ENCODE measurements at places on chromosomes 4 and X. TPM values are rescaled to one million over a fixed set of nuclear protein-coding genes. Genes with fewer than 3 reads are reported as not detected.

DNA sequence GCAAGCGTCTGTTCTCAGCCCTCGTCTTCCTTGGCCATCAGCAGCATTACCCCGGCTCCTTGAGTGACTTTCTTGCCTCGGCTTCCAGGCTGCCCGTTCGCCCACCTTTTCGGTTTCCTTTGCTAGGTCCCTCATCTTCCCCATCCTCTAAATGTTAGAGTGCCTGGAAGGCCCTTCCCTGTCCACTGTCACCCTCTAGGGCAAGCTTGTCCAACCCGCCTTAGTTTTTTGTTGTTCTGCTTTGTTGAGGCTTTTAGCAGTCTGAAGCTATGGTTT lies 62.7 kb downstream of the TBC1D14 start:
- no peak for DNase-seq

- no peak for DNase-seq
Observed at GRCh38 chr4:32133734-32134133, 1413.6 kb downstream of the PCDH7 start.

GRCh38 chrX:11446949-11447348 lies 153.7 kb downstream of the AMELX start:
- no peak for DNase-seq

DNA sequence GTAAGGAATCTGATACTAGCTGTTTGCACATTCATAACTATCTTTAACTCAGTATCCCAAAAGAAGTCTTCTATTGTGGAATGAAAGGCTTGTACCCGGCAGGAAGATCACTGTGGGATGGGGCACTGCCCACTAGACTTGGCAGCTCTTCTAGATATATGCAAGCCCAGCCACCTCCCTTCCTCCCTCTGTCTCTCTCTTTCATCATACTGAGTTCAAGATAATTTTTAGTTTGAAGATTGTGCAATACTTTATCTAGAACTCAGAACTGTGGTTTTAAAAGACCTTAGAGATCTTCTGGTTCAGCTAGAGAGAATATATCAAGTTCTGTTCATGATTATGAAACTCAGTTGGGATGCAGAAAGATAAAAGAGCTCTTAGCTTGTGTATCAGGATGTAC lies 22.5 kb upstream of the GPR34 start:
- no peak for DNase-seq

DNA sequence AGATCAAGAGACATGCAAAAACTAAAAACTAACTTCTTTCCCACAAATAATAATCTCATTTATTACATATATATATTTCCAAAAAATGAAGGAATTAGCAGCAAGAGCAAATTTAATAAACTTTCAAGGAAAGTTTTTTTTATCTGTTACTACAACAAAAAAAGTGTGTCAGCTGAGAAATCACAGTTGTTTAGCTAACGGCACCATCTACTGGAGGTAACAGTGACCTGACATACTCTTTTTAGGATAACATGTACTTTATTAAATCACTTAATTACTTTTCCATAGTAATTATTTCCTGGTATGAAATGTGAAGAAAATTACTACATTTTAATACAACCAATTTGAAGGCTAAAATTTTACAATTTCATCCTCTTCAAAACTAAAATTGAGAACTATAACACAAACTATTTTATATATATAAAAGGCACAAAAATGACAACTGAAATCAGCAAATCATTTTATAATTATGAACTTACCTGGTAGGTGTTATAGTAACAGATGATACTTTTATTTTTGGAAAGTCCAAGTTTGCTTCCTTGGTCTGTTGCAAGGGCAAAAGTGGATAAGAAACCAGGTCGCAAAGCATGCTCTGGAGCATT lies 9.1 kb downstream of the LAMTOR3 start:
- DNase-seq, result no peak

DNA sequence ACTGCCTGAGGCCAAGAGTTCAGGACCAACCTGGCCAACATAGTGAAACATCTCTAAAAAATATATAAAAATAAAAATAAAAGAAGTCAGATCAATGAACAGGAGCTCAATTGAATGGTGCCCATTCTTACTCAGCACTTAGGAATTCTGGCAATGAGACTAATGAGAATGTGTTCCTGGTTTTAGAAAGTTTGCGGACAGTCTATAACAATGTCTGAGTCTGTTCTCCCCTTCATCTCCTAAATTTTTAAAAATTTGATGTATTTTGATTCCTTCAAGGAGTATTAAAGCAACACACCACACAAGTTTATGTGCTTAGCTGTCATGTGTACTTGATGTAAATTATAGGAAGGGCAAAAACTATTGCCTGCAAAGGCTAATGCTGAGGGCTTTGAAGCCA lies 30.6 kb upstream of the KCNIP4 start:
- DNase-seq, result no peak

- no peak for DNase-seq
Observed at GRCh38 chrX:13700380-13700779, 11.5 kb downstream of the RAB9A start.

DNA sequence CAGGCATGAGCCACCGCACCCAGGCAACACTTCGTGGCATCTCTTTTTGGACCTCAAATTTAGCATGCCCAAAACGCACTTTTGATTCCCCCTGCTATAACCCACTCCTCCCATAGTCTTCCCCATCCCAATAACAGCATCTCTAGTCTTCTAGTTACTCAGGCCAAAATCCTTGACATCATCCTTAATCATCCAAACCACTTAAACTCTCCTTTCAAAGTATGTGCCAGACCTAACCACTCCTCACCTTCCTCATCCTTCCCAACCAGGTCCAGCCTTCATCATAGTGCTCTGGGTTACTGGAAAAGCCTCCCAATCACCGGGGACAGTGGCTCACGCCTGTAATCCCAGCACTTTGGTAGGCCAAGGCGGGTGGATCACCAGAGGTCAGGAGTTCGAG lies 41.9 kb downstream of the AFAP1 start:
- DNase-seq, result no peak

DNA sequence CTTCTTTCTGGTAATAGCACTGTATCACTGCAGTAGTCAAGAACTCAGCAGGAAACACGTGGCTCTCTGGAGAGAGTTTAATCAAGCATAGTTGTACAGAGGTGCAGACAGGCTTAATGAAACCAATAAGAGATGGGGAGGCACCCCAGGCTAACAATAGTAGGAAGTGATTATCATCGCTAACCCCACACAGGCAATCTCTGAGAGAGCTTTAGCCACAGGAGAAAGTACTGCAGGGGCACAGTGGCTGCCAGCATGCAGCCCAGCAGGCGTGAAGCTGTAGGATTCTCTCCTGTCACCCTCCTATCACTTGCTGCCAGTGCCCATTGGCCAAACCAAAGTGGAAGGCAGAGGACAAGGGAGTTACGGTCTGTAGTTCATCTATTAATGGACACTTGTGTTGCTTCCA lies 450.0 kb upstream of the RASGEF1B start:
- DNase-seq, result no peak

DNA sequence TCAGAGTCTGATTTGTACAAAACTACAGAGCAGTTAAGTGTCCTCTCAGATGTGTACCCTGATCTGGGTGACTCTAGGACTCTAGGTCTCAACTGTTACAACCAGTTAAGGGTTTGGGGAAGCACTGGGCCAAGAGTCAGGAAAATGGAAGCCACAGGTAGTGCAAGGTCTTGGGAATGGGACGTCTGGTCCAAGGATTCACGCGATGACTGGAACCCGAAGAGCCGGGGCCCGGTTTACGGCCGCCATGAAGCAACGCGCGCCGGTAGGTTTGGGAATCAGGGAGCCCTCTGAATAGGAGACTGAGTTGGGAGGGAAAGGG lies 321 bp upstream of the HPRT1 start:
- DNase-seq, result no peak

DNA sequence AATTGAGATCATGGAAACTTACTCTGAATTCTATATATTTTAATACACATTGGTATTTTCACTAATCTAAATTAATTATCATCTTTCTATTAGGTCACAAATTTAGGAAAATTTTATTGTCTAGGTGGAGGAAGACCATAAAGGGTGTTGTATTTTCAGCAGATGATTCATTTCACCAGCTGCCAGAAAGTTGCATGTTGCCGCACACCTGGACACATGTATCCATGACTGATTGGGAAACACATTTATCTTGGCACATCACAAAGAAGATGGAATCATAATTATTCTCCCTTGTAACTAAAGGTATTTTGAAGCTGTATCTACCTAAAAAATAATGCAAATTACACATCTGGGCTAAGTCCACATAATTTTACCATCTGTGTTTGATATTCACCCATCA lies 33.1 kb downstream of the SLC7A11 start:
- DNase-seq, result no peak

DNA sequence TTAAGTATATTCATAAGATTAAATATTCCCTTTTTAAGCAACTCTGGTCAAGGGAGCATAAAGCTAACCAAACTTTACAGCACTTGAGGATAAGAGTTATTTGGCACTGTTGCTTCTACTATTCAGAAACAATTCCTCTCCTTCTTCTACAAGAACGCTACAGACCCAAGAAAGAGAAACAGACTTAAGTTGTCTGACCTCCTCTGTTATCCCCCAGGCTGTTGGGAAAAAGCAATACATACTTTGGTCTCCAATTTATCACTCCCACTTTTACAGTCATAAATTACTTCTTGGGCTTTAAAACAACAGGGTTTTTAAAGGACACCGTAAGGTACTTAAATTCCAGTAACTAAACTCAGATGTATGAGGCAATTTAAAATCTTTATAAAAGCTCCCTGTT lies 147.4 kb downstream of the COL25A1 start:
- DNase-seq, result no peak

GRCh38 chr4:2927696-2928075 lies 35.5 kb downstream of the NOP14 start:
- DNase-seq, result no peak

DNA sequence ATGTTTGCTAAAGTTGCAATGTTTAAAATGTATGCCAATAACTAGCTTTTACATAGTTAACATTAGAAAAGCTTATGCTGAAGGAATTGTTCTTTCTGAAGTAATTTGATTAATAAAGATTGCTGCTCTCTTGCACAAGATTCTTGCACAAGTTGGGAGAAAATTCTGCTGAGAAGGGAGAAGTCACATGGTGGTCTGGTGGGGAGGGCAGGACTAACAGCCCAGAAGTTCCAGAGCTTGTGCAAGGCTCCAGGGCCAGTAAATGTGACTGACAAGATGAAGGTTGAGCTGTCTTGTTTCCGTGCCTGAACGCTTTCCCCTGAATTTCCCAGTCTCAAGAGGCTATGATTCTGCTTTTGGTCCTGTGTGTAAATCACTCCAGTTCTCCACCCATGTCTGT lies 112.9 kb upstream of the VCX start:
- DNase-seq, result no peak

GRCh38 chr4:152352622-152353116 lies 183.2 kb downstream of the FBXW7 start:
- peak; percentile 67 for DNase-seq

DNA sequence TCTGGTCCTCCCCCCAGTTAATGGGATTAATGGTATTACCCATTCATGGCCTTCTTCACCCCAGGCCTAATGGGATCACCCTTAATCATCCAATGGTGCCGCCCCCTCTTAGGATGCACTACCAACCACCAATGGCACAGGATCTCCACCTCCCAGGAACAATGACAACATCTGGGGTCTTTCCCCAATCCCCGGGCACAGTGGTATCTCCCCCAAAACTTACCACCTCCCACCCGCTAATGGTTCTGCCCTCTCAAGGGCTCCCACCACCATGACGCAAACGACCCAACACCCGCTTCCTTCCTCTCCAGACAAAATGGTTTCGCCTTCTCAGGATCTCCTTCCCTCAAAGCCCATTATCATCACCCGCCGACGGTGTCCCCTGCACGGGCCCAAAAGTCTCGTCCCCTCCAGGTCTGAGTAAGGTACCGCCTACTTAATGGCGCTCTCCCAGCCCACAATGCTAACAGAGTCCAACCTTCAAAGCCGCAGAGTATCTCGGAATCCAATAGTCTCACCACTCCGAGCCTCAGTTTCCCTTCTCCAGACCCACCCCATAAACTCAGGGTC lies 458 bp downstream of the GRIPAP1 start:
- no peak for DNase-seq

GRCh38 chrX:23841847-23842522 lies 59.0 kb downstream of the SAT1 start:
- DNase-seq, result no peak

TGIF2LX gene
- not detected for total RNA-seq

CSAG2 gene
- total RNA-seq, result not detected

ACOT9 gene
- total RNA-seq, result 42.4 TPM

HAUS3 gene
- 15.4 TPM for total RNA-seq

RIPPLY1 gene
- total RNA-seq, result 0.40 TPM

RIBC1 gene
- 2.1 TPM for total RNA-seq

IL1RAPL1 gene
- total RNA-seq, result 10.3 TPM

PSAPL1 gene
- 0.09 TPM for total RNA-seq

FABP2 gene
- total RNA-seq, result not detected

All from sciatic nerve (tissue), 2 donors.